Epithelial cell of proximal tubule (primary cell): ENCODE measurements at places on chromosomes 11 and 22. TPM values are rescaled to one million over a fixed set of nuclear protein-coding genes. Genes with fewer than 3 reads are reported as not detected.

- no peak for DNase-seq
Observed at GRCh38 chr22:20989323-20990138, 7.4 kb downstream of the LZTR1 start.

Gene IFITM1
- total RNA-seq = 15.7 and 56.8 TPM in 2 replicates

DNA sequence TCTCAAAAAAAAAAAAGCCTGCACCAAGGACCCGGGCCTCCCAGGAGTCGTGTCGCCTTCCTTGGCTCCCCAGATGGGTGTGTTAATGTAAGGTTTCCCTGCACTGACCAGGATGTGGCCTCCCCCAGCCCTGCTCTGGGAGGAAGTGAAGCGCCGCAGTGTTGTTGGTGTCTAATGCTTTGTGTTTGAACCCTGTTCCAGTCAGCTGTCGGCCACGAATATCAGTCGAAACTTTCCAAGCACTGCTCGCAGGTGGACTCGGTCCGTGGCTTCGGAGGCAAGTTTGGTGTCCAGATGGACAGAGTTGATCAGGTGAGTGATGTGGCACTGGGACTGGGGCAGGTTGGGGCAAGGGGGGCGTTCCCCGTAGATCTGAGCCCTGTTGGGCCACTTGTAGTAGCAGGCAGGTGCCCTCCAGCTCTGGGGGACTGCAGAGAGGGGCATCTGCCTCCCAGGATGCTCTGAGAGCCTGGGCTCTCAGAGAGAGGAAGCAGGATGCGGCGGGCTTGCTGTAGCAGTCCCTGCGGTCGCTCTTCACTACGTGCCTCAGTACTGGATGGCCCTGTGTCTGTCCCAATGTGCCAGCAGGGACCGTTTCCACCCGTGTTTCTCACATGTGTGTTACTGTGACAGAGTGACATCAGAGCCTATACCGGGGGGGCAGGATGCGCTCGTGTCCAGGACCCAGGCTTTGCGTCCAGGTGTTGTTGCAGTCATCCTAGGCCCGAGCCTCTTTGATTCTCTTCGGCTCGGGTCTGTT lies 16.2 kb downstream of the CTTN start:
- DNase-seq = no peak

GRCh38 chr11:40130427-40130826 lies 1329.0 kb downstream of the LRRC4C start:
- DNase-seq = no peak

- DNase-seq = no peak
Observed at GRCh38 chr11:48019217-48019584, 38.8 kb downstream of the PTPRJ start.

Gene RPS13
- total RNA-seq = 2,119 and 2,326 TPM in 2 replicates

DNA sequence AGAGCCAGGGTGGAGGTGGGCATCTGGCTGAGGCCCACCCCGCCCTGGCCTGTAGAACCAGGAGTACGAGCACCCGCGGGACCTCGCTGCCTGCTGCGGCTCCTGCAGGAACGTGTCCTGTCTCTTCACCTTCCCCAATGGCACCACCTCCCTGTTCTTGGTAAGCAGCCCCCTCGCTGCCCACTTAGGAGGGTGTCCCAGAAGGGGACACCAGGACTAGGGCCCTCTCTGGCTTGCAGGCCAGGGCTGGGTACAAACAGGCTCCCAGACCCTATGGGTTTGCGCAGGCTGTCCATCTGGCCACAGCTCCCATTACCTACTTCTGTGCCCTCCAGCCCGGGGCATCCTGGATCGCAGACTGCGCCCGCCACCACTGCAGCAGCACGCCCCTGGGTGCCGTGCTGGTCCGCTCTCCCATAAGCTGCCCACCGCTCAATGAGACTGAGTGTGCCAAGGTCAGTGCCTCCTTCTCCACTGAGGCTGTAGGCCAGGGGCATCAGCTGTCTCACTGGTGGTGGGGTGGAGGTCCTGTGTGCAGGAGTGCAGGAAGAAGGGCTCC lies 77.5 kb upstream of the MYOD1 start:
- no peak for DNase-seq

Gene DERL3
- 0.12 and 2.3 TPM in 2 replicates for total RNA-seq

GRCh38 chr11:1855886-1856265 lies 3.0 kb downstream of the LSP1 start:
- no peak for DNase-seq

- DNase-seq = no peak
Observed at GRCh38 chr22:25514436-25515180, 49.9 kb upstream of the GRK3 start.

GRCh38 chr11:130839981-130840666 lies 76.2 kb downstream of the SNX19 start:
- no peak for DNase-seq

- DNase-seq = no peak
Observed at GRCh38 chr22:28710107-28710506, 30.5 kb upstream of the TTC28 start.

DNA sequence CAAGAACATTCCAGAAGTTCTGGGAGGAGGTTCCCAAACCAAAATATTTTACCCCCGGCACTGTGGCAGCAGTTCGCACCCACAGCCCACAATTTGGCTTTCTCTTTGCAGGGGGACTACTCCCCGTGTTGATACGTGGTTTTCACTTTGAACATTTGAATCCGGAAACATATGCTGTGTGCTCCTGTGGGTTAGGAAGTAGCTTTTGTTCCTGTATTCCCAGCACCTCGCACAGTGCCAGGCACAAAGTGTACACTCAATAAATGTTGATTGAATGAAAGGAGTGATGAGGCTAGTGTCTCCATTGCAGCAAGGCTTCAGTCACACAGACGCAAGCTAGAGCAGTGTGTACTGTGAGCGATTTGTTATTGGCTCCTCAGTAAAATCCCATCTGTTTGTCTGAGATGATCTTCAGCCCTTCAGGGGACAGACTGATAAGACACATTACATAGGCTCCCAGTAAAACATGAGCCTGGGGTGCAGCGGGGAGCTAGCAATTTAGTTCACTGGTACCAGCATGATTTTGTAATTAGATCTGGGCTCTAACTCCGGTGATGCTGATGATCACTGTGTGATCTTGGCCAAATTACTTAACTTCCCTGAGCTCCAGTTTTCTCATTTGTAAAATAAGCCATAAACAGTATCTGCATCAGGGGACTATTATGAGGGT lies 2.2 kb downstream of the LAYN start:
- DNase-seq = no peak

DNA sequence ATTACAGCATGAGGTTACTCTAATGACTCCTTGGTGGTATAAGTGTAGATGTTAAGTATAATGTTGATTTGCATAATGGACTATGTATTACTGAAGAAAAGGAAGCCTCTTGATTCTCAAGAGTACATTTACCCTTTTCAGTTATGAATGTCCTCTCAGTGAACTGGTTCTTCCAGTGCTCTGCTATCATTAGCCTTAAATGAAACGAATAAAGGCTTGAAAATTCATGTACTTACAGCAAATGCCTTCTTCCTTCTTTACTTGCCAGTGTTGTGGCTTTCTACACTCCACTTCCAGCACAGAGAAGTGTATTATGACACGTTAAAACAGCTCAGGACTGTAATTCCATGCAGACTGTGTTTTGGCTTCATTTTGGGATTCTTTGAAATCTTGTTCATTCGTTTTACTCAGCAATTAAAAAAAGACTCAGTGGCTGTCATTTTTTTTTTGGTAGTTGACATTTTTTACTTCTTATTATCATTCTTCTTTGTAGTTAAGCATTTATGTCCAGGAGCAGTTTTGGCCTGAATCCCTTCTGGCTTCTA lies 96.9 kb downstream of the MTMR3 start:
- no peak for DNase-seq

GRCh38 chr11:45563810-45564209 lies 101.6 kb downstream of the CHST1 start:
- no peak for DNase-seq

DNA sequence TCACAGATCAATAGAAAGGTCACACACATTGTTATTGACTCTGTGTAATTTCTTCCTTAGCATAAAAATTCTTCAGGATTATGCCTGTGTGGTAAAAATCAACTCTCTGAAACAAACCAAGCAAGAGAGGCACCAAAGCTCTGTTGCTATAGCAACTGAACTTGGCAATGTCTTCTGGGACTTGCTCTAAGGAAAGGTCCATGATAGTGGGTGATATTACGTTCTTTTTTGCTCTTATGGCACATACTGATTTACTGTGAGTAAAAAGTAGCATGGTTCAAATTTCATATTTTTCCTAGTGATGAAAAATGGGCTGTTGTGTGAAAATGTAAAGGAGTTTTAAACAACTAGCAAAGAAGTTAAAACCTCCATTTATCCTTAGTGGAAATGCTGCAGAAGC lies 66.4 kb downstream of the SVIP start:
- no peak for DNase-seq

DNA sequence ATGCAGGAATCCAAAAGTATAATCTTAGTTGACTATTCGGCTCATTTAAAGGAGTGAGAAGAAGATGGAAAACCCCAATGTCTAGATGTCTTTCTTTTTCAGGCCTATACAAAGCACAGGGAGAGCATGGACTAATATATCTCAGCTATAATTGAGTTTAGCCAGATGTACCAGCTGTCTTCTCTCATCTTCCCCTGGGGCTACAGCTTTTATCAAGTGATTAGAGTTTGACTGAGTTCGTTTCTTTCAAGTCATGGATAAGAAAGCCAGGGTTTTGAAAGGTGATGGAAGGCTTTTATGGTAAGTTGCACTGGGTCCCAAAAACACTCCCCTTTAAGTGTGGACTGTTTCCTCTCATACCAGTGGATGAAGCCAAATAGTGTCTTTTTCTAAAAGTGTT lies 1172.8 kb upstream of the TENM4 start:
- no peak for DNase-seq

Gene MRGPRX4
- total RNA-seq = not detected in 2 replicates

Gene PEX26
- 23.9 and 30.6 TPM in 2 replicates for total RNA-seq

DNA sequence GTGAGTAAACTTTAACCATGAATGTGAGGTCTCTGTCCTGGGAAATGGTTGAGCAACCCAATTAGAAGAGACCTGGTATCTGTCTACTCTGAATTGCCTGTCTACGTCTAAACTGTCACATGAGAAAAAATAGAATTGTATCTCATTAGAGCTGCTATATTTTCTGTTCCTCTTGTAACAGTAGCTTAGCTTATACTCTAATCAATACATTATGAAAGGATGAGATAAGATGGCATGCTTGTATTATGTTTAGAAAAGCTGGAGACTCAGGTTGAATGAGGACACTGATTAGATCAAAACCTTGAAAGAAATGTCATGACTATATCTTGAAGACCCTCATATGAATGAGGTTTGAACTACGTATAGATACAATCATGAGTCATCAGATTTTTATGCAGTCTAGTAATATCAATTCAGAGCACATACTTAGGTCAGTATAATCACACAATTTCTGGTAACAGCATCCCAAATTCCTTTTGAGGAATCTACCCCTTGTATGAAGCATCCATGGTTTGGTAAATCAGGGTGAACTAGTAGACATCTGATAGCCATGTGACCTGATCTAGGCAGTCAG lies 561.5 kb upstream of the CHORDC1 start:
- no peak for DNase-seq

- DNase-seq = no peak
Observed at GRCh38 chr11:47179655-47179991, 2.9 kb upstream of the ARFGAP2 start.

GRCh38 chr11:72808331-72808798 lies 5.8 kb upstream of the ATG16L2 start:
- no peak for DNase-seq

- no peak for DNase-seq
Observed at GRCh38 chr11:126727381-126727780, 273.2 kb downstream of the KIRREL3 start.

DNA sequence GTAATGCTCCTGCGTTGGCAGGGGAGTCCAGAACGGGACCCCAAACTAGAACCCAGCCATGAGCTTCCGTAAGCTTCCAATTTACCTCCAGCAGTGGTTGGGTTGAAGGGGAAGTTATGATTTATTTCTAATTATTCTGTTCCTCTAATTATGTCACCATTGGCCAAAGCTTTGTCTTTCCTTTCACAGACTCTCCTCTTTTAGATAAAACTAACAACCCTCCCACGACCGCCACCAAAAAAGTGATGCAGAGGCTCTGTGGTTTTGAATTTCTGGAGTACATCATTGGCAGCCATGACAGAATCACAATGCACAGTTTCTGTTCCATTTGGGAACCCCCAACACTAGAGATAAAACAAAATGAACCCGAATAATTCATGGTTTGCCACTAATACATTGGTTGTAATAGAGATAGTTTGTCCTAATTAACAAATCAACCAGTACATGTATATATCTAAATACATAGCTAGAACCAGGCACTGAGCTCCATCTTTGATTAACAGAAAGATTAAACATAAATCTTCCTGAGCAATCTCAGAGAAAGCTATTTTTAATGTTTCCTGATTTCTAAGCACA lies 64.3 kb downstream of the ETS1 start:
- no peak for DNase-seq

Gene KRTAP5-10
- total RNA-seq = not detected in 2 replicates

Gene BAD
- 113 and 156 TPM in 2 replicates for total RNA-seq

Gene TXNRD2
- total RNA-seq = 5.8 and 34.7 TPM in 2 replicates
